Glomerular endothelial cell (primary cell): ENCODE measurements at places on chromosomes 13 and 19.

DNA sequence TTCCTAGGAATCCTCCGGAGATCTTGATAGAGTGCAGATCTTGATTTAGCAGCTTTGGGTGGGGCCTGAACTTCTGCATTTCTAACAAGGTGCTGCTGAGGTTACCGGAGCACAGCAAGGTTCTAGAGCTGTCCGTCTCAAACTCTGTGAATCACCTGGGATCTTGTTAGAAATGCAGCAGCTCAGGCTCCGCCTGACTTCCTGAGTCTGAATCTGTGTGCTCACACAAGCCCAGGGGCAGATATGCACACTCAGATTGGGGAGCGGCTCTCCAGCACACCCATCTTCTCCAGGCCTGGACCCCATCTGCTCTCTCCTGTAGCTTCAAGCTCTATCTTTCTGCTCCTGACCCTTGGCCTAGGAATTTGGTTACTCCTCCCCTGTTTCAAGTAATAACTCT is 3.5 kb upstream of the TEX26 start:
- no peak for DNase-seq

DNA sequence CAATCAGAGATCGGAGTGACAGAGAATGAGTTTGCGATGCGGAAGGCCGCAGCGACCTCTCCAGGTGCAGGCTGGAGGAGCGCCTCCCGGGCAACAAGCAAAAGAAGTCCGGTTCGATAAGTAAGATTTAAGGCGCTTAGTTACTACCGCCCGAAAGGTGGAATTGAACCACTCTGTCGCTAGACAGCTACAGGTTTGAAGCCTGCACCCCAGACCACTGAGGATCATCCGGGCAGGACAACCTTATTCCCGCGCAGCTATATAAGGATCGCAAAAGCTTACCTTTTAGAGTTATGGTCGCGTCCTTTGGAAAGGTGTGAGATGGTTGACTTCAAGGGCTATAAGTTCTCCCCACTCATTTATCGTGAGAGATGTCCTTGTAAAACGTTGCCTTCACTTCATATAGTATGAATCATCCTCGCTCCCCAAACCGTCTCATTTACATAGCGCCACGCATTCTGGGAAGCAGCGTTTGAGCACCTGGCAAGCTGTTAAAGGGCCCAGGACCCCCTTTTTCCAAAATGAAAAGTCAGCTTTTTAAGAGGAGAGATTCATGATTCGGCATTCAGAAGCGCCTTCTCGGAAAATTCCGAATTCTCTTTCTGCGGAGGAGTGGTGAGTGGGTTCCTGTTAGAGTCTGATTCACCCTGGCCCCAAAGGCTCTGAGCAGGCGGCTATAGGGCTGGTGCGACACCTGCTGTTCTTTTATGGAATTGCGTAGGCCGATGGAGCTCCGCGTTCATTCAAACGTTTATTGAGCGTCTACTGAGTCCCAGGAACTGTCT is 10.8 kb downstream of the FOSB start:
- DNase-seq = no peak

DNA sequence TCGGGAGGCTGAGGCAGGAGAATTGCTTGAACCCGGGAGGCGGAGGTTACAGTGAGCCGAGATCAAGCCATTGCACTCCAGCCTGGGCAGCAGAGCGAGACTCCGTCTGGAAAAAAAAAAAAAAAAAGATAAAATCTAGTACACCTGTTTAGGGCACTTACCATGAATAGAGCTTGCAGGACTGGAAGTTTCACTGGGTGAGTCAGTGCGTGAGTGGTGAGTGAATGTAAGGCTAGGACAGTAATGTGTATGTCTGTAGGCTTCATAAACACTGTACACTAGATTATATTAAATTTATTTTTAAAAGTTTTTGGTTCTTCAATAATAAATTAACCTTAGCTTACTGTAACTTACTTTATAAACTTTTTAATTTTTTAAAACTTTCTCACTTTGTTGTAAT is 22.9 kb downstream of the PPP5C start:
- DNase-seq = no peak

DNA sequence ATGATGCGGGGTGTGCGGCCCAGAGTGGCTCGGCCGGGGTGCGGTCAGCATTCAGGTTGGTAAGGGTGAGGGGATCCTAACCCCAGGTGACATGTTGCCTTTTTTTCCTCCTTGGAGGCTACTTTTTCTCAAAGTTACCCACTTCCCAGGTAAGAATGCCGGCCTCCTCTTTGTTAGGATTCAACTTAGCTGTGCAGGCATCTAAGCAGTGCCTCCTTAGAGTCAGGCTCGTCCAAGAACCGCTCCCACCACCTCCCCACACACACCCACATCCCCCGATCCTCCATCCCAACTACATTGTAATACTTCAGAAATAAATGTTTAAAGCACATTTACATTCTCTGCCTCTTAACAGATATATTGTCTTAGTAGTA is 733 bp upstream of the ENOX1 start:
- no peak for DNase-seq
